Hematopoietic multipotent progenitor cell treated with erythropoietin and hydrocortisone succinate and interleukin-3 and kit ligand, for 4 days (in vitro differentiated cells): ENCODE measurements at places on chromosomes 7 and 10.
A peak's percentile ranks its signal among the peaks of the same experiment; 100 is the strongest.

DNA sequence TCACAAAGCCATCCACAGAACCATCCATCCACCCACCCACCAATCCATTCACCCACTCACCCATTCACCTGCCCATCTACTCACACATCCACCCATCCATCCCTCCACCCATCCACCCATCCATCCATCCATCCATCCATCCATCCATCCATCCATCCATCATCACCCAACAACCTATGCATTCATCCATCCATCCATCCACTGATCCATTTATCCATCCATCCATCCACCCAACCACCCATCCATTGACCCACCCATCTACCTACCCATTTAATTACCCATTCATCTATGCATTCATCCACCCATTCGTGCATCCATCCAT lies 5.4 kb downstream of the TMEM270 start:
- no peak for DNase-seq

DNA sequence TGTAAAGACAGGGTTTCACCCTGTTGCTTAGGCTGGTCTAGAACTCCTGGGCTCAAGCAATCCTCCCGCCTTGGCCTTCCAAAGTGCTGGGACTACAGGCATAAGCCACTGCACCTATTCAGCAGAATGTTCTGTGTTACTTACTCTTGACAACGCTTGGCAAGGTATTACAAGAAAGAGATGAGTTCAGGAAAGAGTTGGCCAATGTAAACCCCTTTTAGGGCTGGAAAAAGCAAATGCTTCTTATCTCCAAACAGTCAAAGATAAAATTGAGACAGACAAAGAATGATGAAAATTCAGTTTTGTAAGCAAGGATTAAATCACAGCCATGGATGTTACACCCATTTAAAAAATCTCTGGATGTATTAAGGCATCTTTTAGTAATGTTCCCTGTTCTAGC lies 114.0 kb upstream of the PODXL start:
- no peak for DNase-seq

DNA sequence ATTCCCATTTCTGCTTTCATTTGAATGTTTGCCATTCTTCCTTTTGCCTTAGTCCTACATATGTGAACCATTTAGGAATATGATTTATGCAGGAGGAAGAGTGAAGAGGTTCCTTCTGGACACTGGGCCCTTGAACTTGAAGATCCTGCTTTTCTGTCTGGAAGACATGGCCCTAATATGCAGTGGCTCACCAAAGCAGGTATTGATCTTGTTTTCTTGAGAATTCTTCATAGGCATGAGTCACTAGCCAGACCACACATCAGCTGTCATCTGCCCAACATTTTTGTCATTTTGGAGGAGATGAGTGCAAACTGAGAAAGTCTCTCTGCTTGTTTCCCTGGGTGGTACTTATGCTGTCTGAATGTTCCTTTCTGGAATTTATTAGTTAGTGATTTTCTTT lies 382.6 kb downstream of the LRMDA start:
- no peak for DNase-seq

GRCh38 chr10:30736685-30737232 lies 107.2 kb upstream of the LYZL2 start:
- peak; percentile 82 for DNase-seq

DNA sequence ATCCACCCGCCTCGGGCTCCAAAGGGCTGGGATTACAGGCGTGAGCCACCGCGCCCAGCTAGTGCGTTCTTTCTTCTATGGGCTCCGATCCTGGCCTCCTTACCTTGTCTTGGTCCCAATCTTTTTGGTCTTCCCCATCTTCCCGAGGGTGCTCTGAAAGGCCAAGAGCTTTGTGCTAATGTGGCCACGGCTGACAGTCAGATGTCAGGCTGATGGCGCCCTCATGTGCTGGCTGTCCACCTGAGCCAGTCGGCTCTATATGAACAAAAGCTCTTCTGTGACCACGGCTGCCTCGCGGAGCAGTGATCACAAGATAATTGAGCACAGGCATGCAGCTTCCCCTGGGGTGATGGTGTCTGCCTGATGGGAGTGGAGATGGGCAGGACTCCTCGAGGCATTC lies 11.0 kb upstream of the AHCYL2 start:
- DNase-seq = peak; percentile 73

DNA sequence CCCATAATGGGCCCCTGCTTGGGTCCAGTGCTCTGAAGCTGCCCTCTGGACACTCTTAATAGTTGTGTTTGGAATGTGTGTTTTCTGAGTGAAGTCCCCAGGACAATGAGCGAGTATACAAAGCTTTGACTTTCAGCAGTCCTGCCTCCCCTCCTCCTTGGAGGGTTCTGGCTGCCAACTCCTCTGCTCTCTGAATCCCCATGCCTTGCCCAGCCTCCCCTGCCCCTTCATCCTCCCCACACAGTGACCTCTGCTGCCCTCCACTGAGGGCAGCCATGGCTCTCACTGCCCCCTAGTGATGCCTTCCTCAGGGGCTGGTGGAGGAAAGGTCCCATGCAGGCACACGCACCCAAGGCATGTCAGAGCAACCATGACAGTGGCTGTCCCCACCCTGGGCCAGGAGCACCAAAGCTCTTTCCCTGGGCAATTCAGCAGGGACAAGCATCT lies 40.9 kb downstream of the FRMPD2 start:
- no peak for DNase-seq

- no peak for DNase-seq
Measured at GRCh38 chr10:110822712-110823311, 48.9 kb upstream of the PDCD4 start.

DNA sequence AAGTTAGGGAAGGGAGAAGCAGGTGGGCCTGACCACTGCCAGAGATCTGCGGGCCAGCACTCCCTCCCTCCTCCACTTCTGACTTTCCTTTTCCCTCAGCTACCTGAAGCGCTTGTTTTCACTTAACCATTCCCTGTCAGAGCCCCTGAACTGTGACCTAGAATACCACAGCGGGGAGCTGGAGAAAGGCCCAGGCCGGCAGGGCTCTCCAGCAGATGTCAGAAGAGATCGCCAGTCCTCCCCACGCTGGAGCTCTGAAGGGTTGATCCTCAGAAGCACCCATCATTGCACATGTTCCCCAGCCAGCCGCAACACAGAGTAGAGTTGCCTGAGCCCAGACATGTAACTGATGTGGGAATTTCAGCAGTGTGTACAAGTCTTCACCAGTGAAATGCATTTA lies 44.4 kb upstream of the GAD2 start:
- no peak for DNase-seq

GRCh38 chr7:105261689-105262088 lies 127.0 kb downstream of the SRPK2 start:
- peak; percentile 25 for DNase-seq

- DNase-seq = no peak
Measured at GRCh38 chr10:29353887-29354561, 65.2 kb downstream of the LYZL1 start.

DNA sequence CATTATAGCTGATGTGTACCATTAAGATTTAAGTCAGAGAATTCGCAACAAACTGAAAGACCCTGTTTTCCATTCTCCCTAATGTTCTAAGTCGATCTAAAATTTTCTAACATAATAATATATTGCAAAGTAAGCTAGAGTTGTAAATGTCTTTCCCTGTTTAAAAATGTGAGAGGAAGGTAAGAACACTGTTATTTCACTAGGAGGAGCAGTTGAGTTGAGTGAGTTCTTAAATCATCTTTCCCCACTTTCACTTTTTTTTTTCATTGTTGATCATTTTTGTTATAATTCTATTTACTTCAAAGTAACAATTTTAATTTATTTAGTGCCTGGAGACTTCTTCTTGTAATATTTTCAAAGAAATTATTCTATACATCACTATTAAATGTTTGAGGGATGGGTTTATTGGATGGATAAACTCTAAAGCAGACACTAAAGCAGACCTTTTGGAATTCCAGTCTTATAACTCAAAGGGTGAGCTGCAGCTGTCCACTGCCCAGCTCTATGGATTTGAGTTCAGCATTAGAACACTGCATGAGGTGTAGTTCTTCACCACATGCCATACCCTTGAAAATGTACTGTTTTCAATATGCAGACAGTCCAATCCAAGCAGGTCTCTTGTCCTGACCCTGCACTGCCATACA lies 181.3 kb upstream of the FZD1 start:
- DNase-seq = peak; percentile 60

DNA sequence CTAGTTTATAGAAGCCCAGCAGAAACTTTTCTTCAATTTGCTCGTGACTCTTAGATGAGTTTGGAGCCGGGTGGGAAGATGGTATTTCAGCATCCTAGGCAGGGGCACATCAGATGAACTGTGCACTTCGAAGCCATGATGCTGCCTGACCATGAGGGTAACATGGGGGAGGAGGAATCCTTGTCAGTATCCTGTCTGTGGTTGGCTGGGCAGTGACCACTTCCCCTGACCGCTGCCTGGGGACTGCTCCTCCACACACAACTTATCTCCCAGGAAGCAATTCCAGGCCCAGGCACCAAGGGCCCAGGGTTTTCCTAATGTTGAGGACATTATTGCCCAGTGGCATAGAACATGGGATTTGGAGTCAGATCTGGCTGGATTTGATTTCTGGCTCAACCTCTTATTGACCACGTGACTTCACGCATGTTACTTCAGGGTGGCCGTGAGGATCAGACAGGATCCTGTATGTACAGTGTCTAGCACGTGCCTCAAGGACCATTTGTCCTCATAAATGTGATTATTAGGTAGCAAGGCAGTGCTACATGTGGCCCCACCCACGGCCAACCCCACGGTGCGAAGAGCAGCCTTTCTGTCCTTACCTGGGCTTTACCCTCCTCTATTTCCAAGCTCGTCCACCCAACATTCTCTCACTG lies 65.2 kb downstream of the PTPRE start:
- DNase-seq = no peak

DNA sequence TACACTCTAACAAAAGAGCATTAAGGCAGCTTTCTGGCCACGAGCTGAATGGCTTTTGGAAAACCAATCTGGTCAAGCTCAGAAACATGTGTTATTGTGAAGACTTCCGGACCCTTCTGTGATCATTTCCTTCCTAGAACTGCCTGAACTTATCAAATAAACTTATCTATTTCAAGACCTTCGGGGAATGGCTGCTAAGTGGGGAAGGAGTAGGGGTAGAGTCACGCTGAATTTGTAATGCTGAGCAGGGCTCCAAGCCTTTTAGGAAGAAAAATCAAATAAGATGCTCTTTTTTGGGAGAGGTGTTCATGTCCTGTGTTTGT lies 56.6 kb downstream of the PAPSS2 start:
- DNase-seq = peak; percentile 13
